Pancreas (tissue), 10 donors: ENCODE measurements at places on chromosomes 12 and 14.

- no peaks in the 10 kb centered on the region for H3K27me3 ChIP-seq
- H3K4me1 ChIP-seq: no peaks in the 10 kb centered on the region
- H3K27ac ChIP-seq: no peak overlapping the region
- no peak for DNase-seq
These were observed 282.4 kb downstream of the DPF3 start for GRCh38 chr14:72611506-72611905.

GRCh38 chr12:88951860-88952561, 371.7 kb upstream of the KITLG start:
- no peak overlapping the region for H3K27ac ChIP-seq
- no peak overlapping the region for H3K4me3 ChIP-seq
- no peaks in the 10 kb centered on the region for H3K36me3 ChIP-seq
- H3K27me3 ChIP-seq: no peaks in the 10 kb centered on the region
- DNase-seq: no peak
- H3K4me1 ChIP-seq: no peaks in the 10 kb centered on the region

- H3K27ac ChIP-seq: no peak overlapping the region
- H3K27me3 ChIP-seq: no peaks in the 10 kb centered on the region
- no peaks in the 10 kb centered on the region for H3K4me1 ChIP-seq
- peaks cover 34% of the 10 kb centered on the region for H3K36me3 ChIP-seq
- DNase-seq: no peak
These were observed 39.8 kb downstream of the TBK1 start for GRCh38 chr12:64491718-64492117.

- H3K4me1 ChIP-seq: no peaks in the 10 kb centered on the region
- no peaks in the 10 kb centered on the region for H3K27me3 ChIP-seq
- no peak overlapping the region for H3K4me3 ChIP-seq
These were observed 214.7 kb upstream of the C14orf180 start for GRCh38 chr14:104364830-104365229.

DNA sequence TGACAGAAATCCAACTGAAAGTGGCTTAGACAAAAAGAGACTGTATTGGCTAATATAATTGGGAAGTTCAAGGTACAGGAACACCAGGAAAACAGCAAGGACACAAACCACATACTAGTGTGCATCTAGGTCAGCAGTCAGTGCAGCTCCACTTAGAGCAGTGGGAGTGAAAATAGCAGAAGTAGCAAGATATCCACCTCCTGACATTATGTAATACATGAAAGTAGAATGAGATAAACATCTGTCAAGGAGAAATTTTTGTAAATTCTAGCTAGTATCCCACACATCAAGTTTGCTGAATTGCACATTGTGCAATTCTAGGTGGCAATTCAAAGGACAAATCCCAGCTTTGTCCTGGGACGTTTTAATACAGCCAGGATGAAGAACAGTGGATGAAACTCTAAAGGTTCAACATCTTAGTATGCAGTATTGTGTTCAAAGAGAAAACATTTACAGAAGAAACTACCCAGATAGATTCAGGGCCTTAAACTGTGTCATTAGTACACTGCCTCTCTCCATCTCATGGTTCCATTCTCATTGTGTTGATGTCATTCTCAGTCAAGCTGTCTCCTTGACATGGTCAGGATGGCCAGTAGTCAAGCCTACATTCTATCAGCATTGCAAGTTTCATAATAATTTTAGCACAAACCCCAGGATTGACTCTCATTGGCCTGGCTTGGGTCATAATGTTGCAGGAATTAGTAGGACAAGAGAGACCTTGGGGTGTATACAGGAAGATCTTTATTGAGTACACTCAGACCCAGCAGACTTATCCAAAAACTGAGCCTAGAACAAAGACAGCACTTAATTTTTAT, 56.8 kb downstream of the SDR9C7 start:
- no peaks in the 10 kb centered on the region for H3K36me3 ChIP-seq
- no peaks in the 10 kb centered on the region for H3K27me3 ChIP-seq
- H3K27ac ChIP-seq: no peak overlapping the region
- no peaks in the 10 kb centered on the region for H3K4me1 ChIP-seq
- no peak for DNase-seq
- no peak overlapping the region for H3K4me3 ChIP-seq
